ENCODE measurements at places on chromosomes 3 and 15. TPM values are rescaled to one million over a fixed set of nuclear protein-coding genes. Genes with fewer than 3 reads are reported as not detected.

DNA sequence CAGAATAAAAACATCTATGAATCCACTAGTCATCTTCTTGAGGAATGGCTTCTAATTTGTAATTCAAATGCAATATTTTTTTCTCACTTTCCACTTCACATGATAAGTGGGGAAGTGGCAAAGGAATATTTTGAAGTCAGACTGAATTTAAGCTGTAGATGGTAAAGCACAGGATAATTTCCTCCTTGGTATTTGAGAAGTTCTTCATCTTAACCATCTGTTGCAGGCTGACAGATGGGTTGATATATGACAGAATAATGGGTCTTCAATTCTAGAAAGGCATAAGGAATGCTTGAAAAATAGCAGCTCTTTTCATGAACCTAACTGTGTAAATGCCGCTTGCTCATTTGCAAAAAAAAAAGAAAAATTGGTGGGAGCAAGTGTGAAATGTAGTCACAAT lies 66.5 kb upstream of the SNTN start:
- no peaks in the 10 kb centered on the region for H3K36me3 ChIP-seq
- no peaks in the 10 kb centered on the region for H3K4me1 ChIP-seq
- no peak for DNase-seq
- no peak overlapping the region for H3K4me3 ChIP-seq
- no peak overlapping the region for H3K27ac ChIP-seq

The TMCO5A gene
- not detected for total RNA-seq

The NLGN1 gene
- total RNA-seq: not detected

GRCh38 chr15:48354694-48355303 lies 23.6 kb downstream of the DUT start:
- H3K36me3 ChIP-seq: no peaks in the 10 kb centered on the region
- H3K4me3 ChIP-seq: no peak overlapping the region
- H3K27me3 ChIP-seq: no peaks in the 10 kb centered on the region
- H3K27ac ChIP-seq: no peak overlapping the region

DNA sequence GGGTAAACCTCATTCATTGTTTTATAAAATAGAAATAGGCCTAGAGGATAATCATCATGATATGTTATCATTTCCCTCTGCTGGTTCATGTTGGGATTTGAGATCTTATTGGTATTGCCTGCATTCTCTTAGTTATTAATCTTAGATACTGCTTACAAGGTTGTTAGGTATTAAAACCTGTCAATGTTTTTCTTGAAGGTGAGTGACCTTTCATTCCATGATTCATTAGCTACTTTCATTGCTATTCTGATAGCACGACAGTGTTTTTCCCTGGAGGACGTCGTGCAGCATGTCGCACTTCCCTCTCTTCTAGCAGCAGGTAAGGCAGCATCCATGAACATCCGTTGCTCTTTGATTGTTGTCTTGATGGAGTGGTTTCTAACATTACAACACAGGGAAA lies 17.1 kb downstream of the P2RY12 start:
- H3K4me1 ChIP-seq: no peaks in the 10 kb centered on the region
- H3K27ac ChIP-seq: no peak overlapping the region
- no peaks in the 10 kb centered on the region for H3K36me3 ChIP-seq
- no peaks in the 10 kb centered on the region for H3K27me3 ChIP-seq

DNA sequence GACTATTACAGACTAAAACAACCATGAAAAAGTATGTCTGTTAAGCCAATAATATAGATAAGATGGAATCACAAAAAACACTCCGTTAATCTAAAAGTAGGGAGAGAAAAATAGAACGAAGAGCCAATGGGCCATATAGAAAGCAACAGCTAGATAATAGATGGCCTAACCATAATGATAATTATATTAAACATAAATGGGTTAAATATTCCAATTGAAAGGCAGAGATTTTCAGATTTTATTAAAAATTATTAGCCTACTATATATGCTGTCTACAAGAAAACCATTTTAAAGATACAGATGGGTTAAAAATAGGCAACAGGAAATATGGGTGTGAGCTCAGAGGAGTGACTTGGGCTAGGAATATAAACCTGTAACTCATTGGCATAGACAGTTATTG lies 76.3 kb downstream of the ATP8B4 start:
- H3K27ac ChIP-seq: no peak overlapping the region
- no peak overlapping the region for H3K4me3 ChIP-seq
- H3K36me3 ChIP-seq: no peaks in the 10 kb centered on the region

DNA sequence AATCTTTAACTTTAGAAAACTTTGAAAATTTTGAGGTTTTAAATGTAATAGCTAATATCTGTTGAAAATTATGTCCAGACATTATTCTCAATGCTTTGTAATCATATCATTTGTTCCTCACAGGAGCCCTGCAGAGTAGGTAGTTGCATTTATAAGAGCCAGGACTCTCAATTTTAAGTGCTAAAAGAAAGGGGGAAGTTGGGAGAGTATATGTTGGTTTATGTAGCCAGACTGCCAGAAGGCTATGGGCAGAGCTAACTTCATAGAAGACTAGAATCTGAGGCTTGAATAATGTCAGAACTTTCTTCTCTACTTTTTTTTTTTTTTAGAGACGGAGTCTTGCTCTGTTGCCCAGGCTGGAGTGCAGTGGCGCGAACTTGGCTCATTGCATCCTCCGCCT lies 9.1 kb downstream of the VPS8 start:
- no peak overlapping the region for H3K27ac ChIP-seq
- DNase-seq: no peak
- H3K4me3 ChIP-seq: no peak overlapping the region
- no peaks in the 10 kb centered on the region for H3K27me3 ChIP-seq
- H3K4me1 ChIP-seq: peaks cover 16% of the 10 kb centered on the region

DNA sequence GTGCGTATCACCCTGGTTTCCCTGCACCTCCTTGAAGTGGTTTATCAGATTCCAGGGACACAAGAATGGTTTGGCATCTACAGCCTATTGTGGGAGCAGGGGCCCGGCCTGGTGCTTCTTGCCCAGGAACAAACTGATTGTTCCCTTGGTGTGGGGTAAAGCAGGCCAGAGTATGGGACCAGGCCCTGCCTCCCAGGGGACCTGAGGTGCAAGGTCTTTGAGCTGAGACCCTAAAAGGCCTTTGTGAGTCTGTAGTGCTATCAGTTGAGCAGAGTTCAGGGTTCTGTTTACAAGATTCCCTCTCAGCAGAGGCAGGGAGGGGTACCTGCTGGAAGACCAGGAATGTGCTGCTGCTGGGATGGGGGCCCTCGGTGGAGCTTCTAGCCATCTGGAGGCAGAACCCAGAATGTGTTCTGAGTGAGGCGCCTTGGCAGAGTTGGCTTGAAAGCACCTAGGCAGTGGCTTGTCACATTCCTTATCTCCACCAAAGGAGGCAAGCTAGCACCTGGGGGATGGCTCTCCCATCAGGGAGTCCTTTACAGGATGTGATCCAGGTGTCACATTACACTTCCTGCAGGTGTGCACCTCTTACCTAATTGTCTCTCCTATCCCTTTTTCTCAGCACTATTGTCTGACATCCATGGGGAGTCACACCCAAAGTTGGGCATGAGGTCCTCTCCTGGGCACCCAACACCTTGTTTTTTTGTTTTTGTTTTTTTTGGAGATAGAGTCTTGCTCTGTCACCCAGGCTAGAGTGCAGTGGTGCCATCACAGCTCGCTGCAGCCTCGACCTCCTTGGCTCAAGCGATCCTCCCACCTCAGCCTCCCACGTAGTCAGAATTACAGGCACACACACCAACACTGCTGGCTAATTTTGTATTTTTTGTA lies 13.1 kb downstream of the FLNB start:
- no peak for DNase-seq
- no peak overlapping the region for H3K27ac ChIP-seq
- no peaks in the 10 kb centered on the region for H3K27me3 ChIP-seq
- no peak overlapping the region for H3K4me3 ChIP-seq
- H3K36me3 ChIP-seq: no peaks in the 10 kb centered on the region

The PLA2G4E gene
- not detected for total RNA-seq

GRCh38 chr15:54998661-54999060 lies 198.1 kb downstream of the RSL24D1 start:
- H3K27ac ChIP-seq: no peak overlapping the region
- H3K4me1 ChIP-seq: no peaks in the 10 kb centered on the region
- no peak overlapping the region for H3K4me3 ChIP-seq
- no peaks in the 10 kb centered on the region for H3K36me3 ChIP-seq
- no peaks in the 10 kb centered on the region for H3K27me3 ChIP-seq
- DNase-seq: no peak

DNA sequence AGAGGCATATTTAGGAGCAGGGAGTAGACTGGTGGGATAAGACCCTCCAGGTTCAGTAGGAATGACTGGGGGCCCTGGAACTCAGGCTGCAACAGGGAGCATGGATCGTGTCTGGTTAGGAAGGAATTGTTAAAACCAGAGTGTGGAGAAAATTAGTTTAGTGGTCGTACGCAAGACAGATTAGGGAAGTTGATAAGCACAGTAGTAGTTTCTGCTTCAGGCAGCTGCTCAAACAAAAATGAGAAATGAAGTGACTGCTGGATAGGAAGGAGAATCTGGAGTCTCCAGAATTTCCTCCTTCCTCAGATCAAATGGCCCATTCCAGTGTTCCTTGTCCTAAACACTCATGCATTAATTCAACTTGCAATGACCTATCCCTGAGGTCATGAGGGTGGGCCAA lies 11.2 kb downstream of the MYD88 start:
- DNase-seq: no peak
- H3K27me3 ChIP-seq: no peaks in the 10 kb centered on the region
- no peak overlapping the region for H3K4me3 ChIP-seq
- H3K4me1 ChIP-seq: no peaks in the 10 kb centered on the region
- H3K27ac ChIP-seq: no peak overlapping the region
- H3K36me3 ChIP-seq: no peaks in the 10 kb centered on the region

The MESP1 gene
- total RNA-seq: not detected

DNA sequence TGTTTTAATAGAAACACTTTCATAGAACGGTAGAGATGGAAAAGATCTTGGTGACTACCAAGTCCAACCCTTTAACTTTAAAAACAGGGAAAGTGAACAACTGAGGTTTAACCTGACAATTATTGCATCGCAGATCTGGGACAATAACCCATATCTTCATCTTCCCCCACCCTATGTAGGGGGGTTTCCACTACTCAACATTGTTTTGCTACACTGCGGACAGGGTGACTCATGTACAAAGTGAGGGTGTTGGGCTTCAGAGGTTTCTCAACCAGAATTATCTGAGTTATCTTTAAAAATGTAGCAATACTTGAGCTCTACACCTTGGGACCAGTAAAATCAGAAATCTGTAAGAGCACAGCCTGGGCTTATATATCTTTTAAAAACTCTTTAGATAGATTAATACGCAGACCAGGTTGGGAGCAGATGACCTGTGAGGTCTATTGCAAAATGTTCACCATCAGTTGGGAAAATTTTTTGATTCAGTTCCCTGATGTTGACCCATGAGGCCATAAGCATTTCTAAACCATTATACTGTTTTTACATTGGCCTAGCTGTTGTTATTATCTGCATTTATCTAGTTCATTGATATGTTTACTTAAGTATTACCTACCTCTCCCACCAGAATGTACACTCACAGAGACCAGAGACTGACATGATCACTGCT lies 103.6 kb upstream of the ICE2 start:
- DNase-seq: no peak
- no peaks in the 10 kb centered on the region for H3K36me3 ChIP-seq
- peak overlapping the region; percentile 82 for H3K27ac ChIP-seq
- no peaks in the 10 kb centered on the region for H3K27me3 ChIP-seq

DNA sequence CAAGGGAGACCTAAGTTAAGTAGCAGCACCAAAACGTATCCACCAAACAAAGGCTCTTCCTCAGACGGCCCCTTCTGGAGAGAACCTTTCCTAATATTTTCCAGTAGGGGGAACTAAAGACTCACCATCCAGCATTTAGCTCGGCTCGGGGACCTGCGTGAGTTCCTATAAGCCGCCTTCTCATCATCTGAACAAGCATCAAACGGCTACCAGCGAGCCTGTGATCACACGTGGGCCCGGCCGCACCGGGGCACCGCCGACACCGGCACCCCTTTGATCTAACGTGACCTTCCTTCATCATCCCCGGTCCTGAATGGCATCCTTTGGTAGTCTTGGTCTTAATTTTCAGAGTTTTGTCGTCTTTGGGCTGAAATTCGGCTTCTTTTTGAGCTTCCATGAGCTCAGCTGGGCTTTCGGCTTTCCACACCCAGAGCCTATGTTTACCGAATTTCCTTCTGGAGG lies 1.4 kb upstream of the ROBO2 start:
- no peaks in the 10 kb centered on the region for H3K36me3 ChIP-seq
- no peak overlapping the region for H3K27ac ChIP-seq
- no peaks in the 10 kb centered on the region for H3K4me1 ChIP-seq
- H3K4me3 ChIP-seq: no peak overlapping the region
- no peak for DNase-seq

Measured in naive thymus-derived CD4-positive, alpha-beta T cell (primary cell).